ENCODE measurements at places on chromosomes 1 and 21. TPM values are rescaled to one million over a fixed set of nuclear protein-coding genes. Genes with fewer than 3 reads are reported as not detected.

- H3K4me3 ChIP-seq = no peak overlapping the region
- no peak overlapping the region for H3K27ac ChIP-seq
- no peak for DNase-seq
Observed at GRCh38 chr1:188769181-188769580, 1708.5 kb downstream of the BRINP3 start.

DNA sequence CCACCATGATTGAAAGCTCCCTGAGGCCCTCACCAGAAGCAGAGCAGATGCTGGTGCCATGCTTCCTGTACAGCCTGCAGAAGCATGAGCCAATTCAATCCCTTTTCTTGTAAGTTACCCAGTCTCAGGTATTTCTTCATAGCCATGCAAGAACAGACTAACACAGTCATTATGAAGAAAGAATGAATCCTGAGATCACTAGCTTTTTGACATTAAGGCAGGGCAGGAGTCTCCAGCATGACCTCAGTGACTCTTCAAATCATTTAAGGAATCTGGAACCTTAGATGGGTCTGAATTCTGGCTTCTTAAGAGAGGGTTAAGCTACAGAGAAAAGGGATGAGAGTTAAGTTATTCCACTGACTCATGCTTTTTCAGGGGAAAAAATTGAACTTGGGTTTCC, 79.0 kb downstream of the PTPN14 start:
- no peaks in the 10 kb centered on the region for H3K27me3 ChIP-seq
- no peaks in the 10 kb centered on the region for H3K36me3 ChIP-seq
- no peak overlapping the region for H3K4me3 ChIP-seq
- peaks cover 63% of the 10 kb centered on the region for H3K4me1 ChIP-seq
- no peak for DNase-seq

DNA sequence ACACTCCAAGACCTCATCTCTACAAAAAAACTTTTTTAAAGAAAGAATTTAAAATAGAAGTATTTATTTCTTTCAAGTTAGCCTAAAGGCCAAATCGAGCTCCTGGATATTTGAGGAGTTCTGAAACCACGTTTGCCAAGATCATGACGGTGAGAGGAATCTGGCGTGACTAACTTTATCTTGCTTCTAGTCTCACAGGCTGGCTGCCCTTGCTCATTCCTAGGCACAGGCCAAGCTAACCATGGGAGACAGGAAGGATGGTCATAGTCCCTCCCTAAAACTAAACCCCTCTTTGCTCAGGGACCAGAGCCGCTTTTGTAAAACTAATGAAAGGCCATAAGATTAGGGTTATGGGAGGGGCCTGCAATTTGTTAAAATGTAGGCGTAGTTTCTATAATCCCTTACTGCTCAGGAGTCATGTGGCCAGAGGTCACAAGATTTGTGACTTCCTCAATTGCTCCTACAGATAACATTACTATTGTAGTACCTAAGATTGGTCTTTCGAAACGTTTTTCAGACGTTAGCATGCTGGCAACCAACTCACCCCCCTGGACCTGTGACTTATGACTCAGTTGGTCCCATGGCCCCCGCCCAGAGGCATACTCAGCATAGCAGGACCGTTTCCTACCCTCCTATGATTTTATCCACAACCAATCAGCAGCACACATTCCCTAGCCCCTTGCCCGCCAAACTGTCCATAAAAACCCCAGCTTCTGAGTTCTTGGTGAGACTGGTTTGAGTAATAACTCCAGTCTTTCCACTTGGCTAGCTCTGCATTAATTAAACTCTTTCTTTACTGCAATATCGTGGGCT, 425.0 kb downstream of the SMYD3 start:
- H3K27ac ChIP-seq = no peak overlapping the region
- DNase-seq = no peak

DNA sequence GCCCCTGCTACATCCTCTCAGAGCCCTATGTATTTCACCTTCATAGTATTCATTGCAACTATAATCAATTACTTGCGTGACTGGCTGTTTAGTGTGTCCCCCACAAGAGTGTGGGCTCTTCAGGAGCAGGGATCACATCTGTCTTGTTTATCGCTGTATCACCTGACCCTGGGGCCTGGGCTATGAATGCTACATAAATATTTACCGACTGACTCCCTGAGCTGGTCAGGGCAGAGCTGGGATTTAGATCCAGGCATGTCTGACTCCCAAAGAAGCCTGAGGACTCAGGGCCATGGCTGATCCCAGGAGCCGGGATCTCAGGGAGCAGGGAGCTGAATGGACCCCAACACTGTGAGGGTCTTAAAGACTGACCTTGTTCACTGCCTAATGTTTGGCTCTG, 49.7 kb downstream of the AHDC1 start:
- peaks cover 48% of the 10 kb centered on the region for H3K36me3 ChIP-seq
- no peaks in the 10 kb centered on the region for H3K27me3 ChIP-seq
- no peak overlapping the region for H3K27ac ChIP-seq
- H3K4me3 ChIP-seq = no peak overlapping the region
- no peak for DNase-seq
- peaks cover 14% of the 10 kb centered on the region for H3K4me1 ChIP-seq

DNA sequence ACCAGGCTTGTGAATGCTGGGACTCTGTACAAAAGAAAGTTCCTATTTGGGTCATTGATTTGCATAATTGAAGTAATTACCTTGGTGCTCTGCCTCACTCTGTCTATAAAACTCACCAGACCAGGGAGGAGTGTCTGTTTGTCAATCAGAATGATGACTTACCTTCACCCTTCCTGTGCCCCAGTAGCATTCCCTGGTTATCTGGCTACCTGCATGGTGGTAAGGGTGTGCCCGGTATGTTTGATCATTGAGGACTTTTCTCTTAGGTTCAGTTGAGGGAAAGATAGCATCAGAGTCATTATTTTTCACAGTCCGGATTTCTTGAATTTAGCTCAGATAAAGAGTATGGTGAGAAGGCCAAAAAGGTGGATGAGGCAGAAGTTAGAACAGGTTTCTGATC, 190.0 kb downstream of the BRINP2 start:
- no peaks in the 10 kb centered on the region for H3K4me1 ChIP-seq
- H3K27me3 ChIP-seq = peaks cover 9% of the 10 kb centered on the region
- no peaks in the 10 kb centered on the region for H3K36me3 ChIP-seq
- DNase-seq = no peak
- no peak overlapping the region for H3K4me3 ChIP-seq

DNA sequence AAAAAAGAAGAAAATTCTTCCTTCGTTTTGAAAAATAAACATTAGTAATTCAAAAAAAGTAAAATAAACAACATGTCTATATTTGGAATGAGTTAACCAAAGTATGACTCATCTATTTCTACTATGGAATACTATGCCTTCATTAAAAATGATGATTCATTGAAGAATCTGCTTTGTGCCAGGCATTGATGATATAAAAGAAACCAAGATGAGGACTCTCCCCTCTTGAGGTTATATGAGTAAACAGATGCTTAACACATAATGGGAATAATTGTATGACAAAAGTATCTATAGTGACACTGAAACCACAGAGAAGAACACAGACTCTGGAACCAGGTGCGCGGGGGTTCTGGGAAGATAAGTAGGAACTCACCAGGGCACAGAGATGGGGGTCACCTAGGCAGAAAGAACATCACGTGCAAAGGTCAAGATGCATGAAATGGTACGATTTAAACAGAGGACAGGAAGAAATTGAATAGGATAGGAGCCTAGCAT, 18.8 kb downstream of the ELF3 start:
- no peaks in the 10 kb centered on the region for H3K27me3 ChIP-seq
- H3K4me1 ChIP-seq = peaks cover 24% of the 10 kb centered on the region
- H3K36me3 ChIP-seq = no peaks in the 10 kb centered on the region
- peak overlapping the region; percentile 26 for H3K27ac ChIP-seq
- no peak for DNase-seq

- no peak for DNase-seq
- peaks cover 29% of the 10 kb centered on the region for H3K4me1 ChIP-seq
- peaks cover 84% of the 10 kb centered on the region for H3K27me3 ChIP-seq
Observed at GRCh38 chr1:81801651-81802456, 1.1 kb downstream of the ADGRL2 start.

GRCh38 chr1:25757846-25758185, 42.2 kb upstream of the SELENON start:
- no peak for DNase-seq
- H3K4me1 ChIP-seq = no peaks in the 10 kb centered on the region
- H3K27ac ChIP-seq = no peak overlapping the region

DNA sequence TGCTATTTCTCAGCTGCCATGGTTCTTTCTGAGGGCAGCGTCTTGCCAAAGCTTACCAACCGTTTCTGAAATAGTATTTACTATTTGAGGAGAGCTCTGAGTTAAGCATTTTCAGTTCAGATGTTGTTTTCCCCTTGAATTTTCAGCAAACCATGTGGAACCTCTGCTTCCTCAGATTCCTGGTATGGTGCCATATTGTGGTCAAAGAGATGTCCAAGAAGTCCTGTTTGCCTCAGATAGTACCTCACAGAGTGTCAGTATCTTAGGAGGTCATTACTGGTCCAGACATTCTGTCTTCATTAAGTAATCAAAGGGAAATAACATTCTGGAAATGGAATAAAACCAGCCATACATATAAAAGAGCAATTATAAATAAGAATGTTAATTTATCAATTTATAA, 36.6 kb downstream of the VANGL2 start:
- no peaks in the 10 kb centered on the region for H3K36me3 ChIP-seq
- H3K27ac ChIP-seq = no peak overlapping the region
- no peaks in the 10 kb centered on the region for H3K27me3 ChIP-seq
- peaks cover 10% of the 10 kb centered on the region for H3K4me1 ChIP-seq
- no peak overlapping the region for H3K4me3 ChIP-seq

- H3K27ac ChIP-seq = no peak overlapping the region
- no peak overlapping the region for H3K4me3 ChIP-seq
- H3K36me3 ChIP-seq = no peaks in the 10 kb centered on the region
- no peak for DNase-seq
Observed at GRCh38 chr1:171017426-171017825, 73.3 kb upstream of the FMO3 start.

- no peaks in the 10 kb centered on the region for H3K27me3 ChIP-seq
- no peaks in the 10 kb centered on the region for H3K4me1 ChIP-seq
- no peak for DNase-seq
- H3K36me3 ChIP-seq = no peaks in the 10 kb centered on the region
Observed at GRCh38 chr1:13809461-13810159, 109.6 kb downstream of the PRDM2 start.

DNA sequence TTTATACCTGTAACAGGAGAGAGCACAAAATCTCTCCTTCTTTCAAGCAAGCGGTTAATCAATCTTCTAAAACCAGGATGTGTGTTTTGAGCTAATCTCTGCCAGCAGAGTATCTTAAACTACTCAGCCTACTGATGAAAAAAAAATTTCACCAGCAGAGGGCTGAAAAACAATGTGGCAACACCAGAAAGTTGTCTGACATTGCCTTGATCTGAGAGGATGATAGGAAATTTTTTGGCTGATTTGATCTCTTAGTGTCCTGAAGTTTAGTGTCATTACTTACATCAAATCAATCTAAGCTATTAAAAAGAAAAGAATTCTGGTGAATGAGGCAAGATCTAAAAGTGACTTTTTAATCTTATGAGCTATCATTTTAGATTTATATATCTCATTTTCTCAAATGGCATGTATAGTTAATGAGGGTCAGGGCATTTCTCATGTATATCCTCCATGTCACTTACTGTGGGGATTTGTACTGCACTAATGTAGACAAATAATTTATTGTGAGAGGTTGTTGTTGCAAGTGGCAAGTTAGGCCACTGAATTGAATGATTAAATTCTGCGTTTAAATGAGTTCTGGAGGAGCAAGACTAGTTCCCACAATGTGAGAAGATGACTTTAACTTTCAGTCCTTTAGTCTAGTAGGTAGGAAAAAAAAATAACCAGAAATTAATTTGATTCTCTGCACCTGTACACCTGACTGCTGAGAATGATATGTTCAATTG, 10.9 kb downstream of the ADAMTS1 start:
- H3K4me3 ChIP-seq = no peak overlapping the region
- H3K36me3 ChIP-seq = peaks cover 49% of the 10 kb centered on the region
- 0 out of 2 replicates have a peak overlapping the region, but pooled peaks have one; percentile 35 for H3K27ac ChIP-seq
- no peaks in the 10 kb centered on the region for H3K27me3 ChIP-seq
- DNase-seq = no peak

GRCh38 chr1:229452956-229453801, 19.3 kb upstream of the ACTA1 start:
- no peaks in the 10 kb centered on the region for H3K27me3 ChIP-seq
- H3K4me3 ChIP-seq = no peak overlapping the region
- H3K27ac ChIP-seq = no peak overlapping the region
- H3K4me1 ChIP-seq = no peaks in the 10 kb centered on the region
- DNase-seq = no peak

GRCh38 chr1:228987286-228987685, 252.0 kb downstream of the RHOU start:
- no peak for DNase-seq
- no peak overlapping the region for H3K27ac ChIP-seq
- H3K4me3 ChIP-seq = no peak overlapping the region
- H3K27me3 ChIP-seq = no peaks in the 10 kb centered on the region
- no peaks in the 10 kb centered on the region for H3K36me3 ChIP-seq

GRCh38 chr1:26158271-26158907, 490 bp upstream of the FAM110D start:
- H3K4me3 ChIP-seq = no peak overlapping the region
- no peaks in the 10 kb centered on the region for H3K36me3 ChIP-seq
- H3K27me3 ChIP-seq = peaks cover 12% of the 10 kb centered on the region
- H3K4me1 ChIP-seq = peaks cover 21% of the 10 kb centered on the region
- no peak overlapping the region for H3K27ac ChIP-seq

DNA sequence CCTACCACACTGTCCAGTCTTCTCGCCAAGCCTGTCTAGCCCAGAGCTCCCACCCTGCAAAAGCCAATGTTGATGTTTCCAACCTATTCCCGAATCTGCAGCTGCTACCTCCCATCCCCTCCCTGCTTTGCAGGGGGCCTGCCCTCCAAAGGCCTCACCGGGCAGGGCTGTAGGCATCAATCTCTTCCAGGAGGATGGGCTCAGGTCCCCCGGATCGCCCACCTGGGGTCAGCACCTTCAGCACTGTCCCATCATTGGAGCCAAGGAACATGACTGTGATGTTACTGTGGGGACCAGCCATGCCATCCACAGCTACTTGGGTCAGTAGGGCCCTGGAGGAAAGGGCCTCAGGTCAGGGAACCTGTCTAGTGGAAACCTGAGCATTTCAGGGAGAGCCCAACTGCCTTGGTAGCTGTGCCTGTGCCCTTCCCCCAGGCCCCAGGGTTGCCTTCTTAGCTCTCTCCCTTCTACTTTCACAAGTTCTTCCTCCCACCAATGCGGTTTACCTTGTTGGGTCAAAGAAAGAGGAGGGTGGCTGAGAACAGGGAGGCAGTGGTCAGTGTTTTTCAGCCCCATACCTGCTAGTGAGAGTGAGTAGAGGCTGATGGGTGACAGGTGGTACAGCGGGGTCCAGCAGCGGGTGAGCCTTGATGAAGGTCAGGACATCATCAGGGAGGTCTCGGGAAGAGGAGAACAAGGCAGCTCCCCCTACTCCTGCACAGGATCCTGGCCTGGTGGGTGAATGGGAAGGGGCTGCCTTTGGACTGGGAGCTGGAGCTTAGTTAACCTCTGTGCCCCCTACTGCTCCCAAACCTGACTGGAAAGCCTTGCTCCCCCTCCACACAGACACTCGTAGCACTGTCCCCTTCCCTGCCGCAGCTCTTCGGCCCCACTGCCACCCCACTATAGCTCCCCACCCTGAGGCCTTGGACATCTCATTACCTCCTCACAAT, 10.7 kb downstream of the SEMA6C start:
- H3K27ac ChIP-seq = no peak overlapping the region
- no peaks in the 10 kb centered on the region for H3K4me1 ChIP-seq
- no peak for DNase-seq

GRCh38 chr1:44212355-44213221, 683 bp upstream of the DMAP1 start:
- no peak for DNase-seq
- no peak overlapping the region for H3K27ac ChIP-seq
- H3K4me1 ChIP-seq = peaks cover 14% of the 10 kb centered on the region

OR2L8 gene
- not detected for total RNA-seq

PCSK9 gene
- 0.03 TPM for total RNA-seq

HSPB7 gene
- not detected for total RNA-seq

ATP6V1G3 gene
- total RNA-seq = not detected

KLF17 gene
- not detected for total RNA-seq

Data from SJSA1 (cell line).